Activated CD8-positive, alpha-beta T cell treated with anti-CD3 and anti-CD28 coated beads for 36 hours (primary cell): ENCODE measurements at places on chromosomes 1 and 21. TPM values are rescaled to one million over a fixed set of nuclear protein-coding genes. Genes with fewer than 3 reads are reported as not detected.
A peak's percentile ranks its signal among the peaks of the same experiment; 100 is the strongest.

GRCh38 chr21:36927719-36928117 lies 38.8 kb downstream of the HLCS start:
- DNase-seq, result peak; percentile 87

DNA sequence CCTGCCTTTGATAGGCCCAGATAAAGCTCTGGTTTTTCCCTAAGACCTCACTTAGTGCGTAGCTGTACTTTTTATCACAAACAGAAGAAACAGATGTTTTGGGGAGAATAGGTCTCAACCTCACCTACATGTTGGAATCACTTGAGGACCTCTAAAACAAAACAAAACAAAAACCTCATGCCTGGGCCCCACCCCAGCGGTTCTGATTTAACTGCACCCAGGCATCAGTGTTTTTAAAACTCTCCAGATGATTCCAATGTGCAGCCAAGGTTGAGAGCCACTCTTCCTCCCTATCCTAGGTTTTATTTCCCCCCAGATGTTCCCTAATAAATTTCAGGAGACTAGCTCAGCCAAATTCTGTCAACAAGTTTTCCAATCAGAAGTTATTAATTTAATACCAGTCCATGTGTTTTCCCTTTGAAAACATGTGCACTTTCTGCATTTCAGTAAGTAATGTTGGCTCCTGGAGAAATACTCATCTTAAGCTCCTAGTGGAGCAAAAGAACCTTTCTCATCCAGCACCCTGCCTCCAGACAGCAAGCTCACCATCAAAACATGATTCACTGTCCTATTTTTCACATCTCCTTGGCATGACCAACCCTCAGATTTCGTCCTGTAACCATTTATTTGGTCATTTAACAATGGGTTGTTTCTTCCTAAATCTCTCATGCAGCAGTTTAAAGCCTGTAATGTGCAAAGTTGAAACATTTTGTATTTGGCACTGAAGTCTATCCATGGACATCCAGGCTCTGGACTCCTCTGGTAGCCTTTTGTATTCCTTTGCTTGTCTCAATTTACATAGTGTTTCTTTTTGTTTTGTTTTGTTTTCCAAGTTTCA lies 27.5 kb downstream of the LRRC8C start:
- peak; percentile 28 for DNase-seq

- DNase-seq, result no peak
Observed at GRCh38 chr1:181508486-181509165, 25.3 kb downstream of the CACNA1E start.

GRCh38 chr1:55128418-55128995 lies 86.7 kb downstream of the USP24 start:
- DNase-seq, result peak; percentile 12

DNA sequence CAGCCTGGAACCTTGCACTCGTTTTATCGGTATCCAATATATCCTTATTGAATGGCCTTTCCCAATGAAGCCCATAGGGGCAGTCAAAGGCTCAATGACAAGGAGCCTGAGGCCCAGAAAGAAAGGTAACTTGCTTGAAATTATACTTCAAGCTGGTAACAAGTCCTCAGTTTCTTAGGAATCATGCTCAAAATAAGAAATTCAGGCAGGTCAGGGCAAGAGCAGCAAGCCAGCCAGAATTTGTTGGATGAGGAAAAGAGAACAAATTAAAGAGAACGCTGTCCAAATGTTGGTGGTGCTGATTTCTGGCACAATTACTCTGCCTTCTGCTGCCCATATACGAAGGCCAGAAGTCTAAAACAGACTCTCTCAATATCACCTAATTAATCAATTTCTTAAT lies 77.6 kb downstream of the DDX20 start:
- DNase-seq, result no peak

DNA sequence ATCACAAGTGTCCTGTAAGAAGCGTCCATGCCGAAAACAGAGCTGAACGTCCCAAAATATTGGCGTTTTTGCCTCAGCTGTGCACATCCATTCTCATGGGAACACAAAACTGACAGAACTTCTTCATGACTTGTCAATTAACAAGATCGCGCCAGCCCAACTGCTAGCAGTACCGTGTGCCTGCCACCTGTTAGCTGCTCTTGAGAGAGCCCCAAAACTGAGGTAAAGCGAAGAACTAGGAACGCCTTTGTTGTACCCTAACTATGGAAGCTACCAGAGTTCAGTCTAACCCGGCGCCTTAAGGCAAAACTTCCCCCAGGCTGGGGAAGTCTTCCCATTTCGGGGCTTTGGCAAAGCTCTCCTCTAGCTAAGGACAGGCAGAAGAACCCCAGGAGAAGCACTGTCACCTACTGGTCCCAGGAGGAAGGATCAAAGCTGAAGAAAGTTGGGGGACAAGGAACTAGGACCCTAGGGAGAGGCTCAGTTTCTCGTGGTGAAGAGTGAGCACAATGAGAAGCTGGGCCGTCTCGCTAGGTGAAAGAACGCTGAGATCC lies 719 bp downstream of the EYA3 start:
- DNase-seq, result peak; percentile 54

DNA sequence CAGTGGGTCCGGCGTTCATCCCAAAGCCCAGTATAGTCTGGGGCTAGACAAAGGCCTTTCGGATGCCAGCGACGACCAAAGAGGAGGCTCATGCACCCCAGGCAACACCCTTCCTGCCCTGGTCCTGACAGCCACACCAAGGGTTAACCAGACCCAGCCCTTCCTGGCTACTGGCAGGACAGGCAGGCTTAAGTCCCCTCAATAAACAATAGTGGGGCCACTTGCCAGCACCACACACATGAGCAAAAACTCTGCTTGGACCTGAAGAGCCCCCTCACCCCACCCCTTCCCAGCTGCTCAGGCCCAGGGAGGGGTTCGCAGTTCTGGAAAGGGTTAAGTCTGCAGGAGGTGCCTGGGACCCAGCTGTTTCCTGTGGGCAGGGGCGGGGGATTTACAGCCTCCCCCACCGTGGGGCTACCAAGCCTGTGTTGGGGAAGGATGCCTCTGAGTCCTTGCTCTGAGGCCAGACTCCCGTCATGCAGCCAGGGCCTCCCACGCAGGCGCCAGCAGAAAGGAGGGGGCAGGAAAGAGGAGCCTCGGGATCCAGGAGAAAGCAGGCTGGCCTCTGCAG lies 18.2 kb downstream of the PHLDA3 start:
- peak; percentile 36 for DNase-seq

DNA sequence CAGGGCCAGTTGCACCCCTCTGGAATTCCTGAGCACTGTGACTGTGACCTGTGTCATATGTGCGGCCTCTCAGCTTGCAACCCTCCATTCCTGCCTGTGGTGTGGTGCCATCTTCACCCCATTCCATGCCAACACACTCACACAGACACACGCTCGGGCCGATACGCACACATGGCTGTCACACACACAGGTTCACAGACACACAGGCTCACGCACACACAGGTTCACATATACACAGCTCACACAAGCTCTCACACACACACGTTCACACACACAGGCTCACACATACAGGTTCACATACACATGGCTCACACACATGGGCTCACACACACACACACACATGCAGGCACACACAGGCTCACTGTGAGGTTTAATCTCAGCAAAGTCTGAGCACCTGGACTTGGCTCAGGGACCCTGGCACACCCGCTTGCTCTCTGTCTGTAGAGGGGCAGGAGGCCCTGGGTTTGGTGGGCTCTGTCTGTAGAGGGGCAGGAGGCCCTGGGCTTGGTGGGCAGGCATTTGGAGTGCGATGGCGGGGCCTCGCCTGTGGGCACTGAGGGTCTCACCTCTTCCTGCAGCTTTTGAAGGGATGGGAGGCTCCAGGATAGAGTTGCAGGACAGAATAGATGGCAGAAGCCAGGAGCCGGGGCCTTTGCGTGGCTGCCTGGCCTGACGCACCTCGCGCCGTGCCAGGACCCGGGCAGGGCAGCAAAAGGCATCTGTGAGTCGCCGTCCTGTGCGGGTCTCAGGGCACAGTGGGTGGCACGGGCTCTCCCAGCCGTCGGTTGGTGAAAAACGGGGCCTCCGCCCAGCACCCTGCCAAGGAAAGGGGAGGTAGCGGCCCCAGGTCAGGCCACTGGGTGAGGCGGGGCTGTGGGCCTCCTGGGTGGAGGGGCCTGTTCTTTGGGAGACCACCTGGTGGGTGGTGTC lies 17.1 kb downstream of the COL18A1 start:
- DNase-seq, result no peak

Gene FTCD
- total RNA-seq, result 0.52 TPM
